ENCODE measurements at places on chromosomes 5 and 9.

- no peak for DNase-seq
Observed at GRCh38 chr5:120465436-120465961, 1.4 kb downstream of the PRR16 start.

- DNase-seq: no peak
Observed at GRCh38 chr5:122362361-122362760, 50.3 kb downstream of the SNCAIP start.

- no peak for DNase-seq
Observed at GRCh38 chr9:91084896-91085516, 276.7 kb downstream of the AUH start.

GRCh38 chr9:112754578-112754977, 4.0 kb downstream of the SNX30 start:
- DNase-seq: no peak

DNA sequence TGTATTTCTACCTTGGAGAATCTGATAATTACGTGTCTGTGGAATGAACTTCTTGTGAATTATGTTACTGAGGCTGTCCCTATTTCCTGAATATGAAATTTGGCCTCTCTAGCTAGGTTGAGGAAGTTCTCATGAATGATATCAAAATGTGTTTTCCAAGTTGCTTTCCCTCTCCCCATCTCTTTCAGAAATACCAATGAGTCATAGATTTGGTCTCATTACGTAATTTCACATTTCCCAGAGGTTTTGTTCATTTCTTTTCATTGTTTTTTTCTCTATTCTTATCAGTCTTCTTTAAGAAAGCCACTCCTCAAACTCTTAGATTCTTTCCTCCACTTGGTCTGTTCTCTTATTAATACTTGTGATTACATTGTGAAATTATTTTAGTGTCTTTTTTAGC, 923.8 kb upstream of the CDH9 start:
- DNase-seq: no peak

DNA sequence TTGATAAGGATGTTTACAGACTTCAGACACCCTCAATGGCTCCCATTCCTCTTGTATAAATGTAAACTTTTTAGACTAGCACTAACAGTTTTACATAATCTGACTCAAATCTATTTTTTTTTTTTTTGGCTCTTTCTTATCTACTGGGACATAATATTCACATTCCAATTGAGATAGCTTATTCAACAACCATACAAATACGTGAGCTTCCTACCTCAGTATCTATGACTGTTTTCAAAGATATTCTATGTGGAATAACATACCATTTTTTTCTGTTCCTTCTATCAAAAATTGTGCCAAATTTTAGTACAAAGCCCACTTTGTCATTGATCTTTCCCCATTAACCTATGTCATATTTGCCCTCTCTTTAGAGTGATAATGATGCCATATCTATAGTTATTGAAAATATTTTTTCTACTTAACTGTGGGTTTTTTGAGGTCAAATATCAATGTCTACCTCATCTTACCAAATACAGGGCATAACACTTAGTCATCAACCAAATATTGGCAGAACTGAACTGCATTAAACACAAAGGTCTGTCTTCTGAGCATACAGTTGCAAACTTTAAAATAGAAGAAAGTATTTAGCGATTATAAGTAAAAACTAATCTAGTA, 482.6 kb downstream of the PTPRD start:
- no peak for DNase-seq

- no peak for DNase-seq
Observed at GRCh38 chr9:92488681-92489550, 6.6 kb upstream of the ASPN start.

GRCh38 chr9:132381966-132382541, 24.6 kb downstream of the TTF1 start:
- DNase-seq: no peak

GRCh38 chr5:112283943-112284929, 134.8 kb downstream of the EPB41L4A start:
- no peak for DNase-seq

DNA sequence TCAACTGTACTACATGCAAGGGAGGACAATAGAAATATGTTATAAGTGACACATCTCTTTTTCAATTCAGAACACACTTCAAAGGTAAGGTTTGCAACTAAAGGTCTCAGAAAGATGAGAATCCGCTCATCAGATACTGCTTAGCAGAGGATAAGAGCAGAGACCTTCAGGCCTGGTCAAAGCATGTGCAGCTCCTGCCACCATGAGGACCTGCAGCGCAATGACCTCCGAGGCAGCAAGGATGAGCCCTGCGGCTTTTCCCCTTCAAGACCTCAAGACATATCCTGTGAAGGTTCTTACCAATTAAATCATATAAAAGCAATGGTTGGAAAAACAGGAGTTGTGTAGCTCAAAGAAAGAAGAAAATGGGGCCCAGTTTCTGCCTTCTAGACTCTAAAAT, 135.8 kb downstream of the TRIM36 start:
- no peak for DNase-seq

- DNase-seq: no peak
Observed at GRCh38 chr9:33795281-33795680, at the start of gene PRSS3. Gene PRSS3, plus strand, starts transcription at chr9:33795561. Its CDS starts 13 bp downstream, at chr9:33795574.

GRCh38 chr9:34363619-34364351, 12.9 kb downstream of the MYORG start:
- no peak for DNase-seq

DNA sequence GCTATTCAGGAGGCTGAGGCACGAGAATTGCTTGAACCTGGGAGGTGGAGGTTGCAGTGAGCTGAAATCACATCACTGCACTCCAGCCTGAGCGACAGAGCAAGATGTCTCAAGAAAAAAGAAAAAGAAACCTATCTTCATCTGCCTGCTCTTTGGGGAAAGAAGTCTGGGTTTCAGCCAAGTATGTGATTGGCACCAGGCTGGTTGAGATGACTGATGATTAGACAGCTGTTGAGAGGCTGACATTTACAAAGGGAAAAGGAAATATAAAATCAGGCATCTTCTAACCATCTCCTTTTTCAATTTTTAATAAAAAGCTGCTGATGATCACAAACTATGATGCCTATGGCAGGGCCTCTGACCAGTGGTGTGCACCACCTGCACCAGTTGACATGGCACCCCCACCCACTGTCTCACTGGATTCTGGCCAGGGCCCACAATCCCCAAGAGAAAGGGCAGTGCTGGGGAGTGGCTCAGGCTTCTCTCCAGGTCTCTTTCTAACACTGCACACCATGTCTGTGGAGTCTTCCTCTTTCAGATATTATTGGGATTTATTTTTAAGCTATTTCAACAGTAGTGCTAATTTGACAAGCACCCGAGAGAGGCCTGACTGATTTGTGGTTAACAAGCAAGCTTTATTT, 17.2 kb upstream of the C5orf15 start:
- DNase-seq: no peak

- DNase-seq: peak; percentile 64
Observed at GRCh38 chr5:179623906-179624741, 653 bp upstream of the HNRNPH1 start.

- DNase-seq: peak; percentile 72
Observed at GRCh38 chr9:81619353-81620001, 69.9 kb downstream of the TLE1 start.

- DNase-seq: no peak
Observed at GRCh38 chr5:74034733-74035132, 408.7 kb downstream of the ARHGEF28 start.

- no peak for DNase-seq
Observed at GRCh38 chr5:54212331-54212730, 98.0 kb downstream of the ARL15 start.

DNA sequence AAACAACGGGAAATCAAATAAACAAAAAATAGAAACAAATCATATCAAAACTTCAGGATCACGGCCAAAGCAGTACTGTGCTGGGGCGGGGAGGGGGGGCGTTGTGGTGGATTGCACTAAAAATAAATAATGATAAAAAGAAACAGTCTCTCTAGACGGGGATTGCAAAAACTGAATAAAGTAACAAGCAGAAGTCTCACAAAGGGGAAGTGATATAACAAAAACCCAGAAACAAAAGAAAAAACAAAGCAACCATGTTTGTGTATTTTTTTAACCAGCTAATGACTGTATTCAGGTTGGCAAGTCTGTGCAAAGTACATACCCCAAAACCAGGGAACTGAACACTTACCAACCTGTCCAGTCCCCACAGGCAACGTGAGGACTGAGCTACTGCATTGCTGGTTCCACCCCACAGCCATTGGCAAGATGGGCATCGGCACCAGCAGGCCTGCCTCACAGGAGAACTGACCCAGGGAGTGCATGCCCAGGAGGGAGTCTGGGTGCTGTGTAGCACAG, 24.1 kb downstream of the BICD2 start:
- DNase-seq: no peak

GRCh38 chr9:116115761-116116353, 37.7 kb upstream of the PAPPA start:
- peak; percentile 49 for DNase-seq

GRCh38 chr9:83220730-83221129, 157.8 kb upstream of the RASEF start:
- peak; percentile 30 for DNase-seq

DNA sequence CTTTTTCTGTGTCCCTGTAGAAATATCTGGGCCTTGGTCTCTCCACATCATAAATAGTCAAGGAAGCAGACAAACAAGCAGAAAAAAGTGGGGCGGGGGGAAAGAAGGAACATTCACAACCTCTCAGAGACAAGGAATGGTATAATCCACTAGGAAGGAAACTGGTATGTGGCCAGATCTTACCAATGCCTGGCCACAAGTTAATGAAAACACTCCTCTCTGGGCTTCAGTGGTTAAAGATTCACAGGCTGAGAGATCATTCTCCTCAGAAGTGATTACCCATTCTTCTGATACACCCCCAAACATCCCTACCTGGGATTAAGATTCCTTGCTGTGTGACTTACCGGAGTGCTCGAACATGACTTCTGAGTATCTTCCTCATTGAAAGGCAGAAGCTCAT, 290.6 kb downstream of the MARCHF11 start:
- no peak for DNase-seq

GRCh38 chr5:88876714-88877113, 6.3 kb downstream of the MEF2C start:
- DNase-seq: no peak

- no peak for DNase-seq
Observed at GRCh38 chr9:38284039-38284575, 108.4 kb upstream of the ALDH1B1 start.

- peak; percentile 44 for DNase-seq
Observed at GRCh38 chr9:113509463-113509862, 45.9 kb downstream of the RGS3 start.

DNA sequence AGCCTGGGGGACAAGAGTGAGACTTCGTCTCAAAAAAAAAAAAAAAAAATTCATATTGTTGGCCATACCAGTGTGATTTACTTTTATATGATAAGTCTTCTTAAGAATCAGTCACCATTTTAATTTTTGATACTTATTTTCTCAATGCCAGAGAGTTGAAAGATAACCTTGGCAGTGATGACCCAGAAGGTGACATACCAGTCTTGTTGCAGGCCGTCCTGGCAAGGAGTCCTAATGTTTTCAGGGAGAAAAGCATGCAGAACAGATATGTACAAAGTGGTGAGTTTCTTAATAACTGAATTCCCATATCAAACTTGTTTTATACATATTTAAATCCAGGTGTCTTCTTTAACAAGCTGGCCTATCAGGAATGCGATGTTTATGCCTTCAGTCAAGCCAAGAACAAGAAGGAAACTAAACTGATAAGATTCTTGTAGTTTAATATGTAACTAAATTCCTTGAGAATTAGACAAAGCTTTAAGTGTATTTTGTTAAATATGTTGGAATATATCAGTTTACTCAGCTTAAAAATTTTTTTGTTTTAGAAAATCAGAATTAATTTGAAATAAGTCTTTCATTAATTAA, 81.5 kb downstream of the NIPBL start:
- no peak for DNase-seq

DNA sequence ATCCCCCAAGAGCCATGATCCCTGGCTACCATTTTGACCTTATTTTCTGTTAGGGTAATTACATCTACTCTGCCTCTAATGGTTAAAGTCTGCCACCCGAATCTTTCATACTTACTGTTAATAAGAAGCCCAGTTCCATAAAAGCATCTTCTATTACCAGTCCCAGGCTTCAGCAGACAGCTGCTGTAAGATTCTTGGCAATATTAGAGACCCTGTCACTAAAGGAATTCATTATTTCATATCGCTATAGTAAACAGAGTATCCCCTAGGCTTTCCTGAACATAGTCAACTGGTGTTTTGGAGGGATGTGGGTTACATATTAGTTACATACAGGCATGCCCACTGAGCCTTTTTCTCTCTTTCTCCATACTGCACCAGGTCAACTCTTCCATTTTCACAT, 608.7 kb upstream of the SEMA6A start:
- DNase-seq: no peak

- DNase-seq: no peak
Observed at GRCh38 chr9:96567203-96567700, 52.4 kb downstream of the CDC14B start.

DNA sequence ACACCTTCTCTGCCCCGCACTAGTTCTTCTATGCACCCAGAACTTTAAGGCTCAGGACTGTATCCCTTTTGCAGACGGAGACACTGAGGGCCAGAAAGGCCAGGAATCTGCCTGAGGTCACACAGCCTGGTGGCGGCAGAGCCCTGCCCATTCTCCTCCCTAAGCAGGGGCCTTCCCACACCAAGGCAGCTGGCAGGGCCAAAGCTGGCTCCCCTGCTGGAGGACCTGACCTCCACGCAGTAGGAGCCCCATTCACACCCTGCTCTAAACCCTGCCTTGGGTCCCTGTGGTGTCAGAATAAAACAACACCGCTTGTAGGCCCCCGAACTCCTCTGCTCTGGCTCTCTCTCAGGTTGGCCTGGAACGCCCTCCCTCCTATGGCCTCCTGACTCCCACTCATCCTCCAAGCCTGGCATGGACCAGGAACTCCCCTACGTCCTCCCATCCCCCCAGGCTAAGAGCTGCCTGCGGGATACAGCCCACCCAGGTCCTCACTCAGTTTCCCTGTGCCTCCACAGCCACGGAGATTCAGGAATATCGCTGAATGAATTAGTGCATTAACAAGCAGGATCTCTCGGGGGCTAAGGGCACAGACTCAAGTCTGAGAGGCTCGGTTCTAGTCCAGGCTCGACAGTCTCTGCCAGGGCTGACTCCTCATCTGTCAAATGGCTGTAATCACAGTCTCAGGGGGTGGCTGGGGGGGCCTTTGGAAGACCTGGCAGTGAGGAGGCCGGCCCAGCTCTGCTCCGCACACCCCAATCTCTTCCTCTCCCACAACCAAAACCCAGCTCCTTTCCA, 2.8 kb downstream of the ST6GALNAC6 start:
- DNase-seq: no peak

DNA sequence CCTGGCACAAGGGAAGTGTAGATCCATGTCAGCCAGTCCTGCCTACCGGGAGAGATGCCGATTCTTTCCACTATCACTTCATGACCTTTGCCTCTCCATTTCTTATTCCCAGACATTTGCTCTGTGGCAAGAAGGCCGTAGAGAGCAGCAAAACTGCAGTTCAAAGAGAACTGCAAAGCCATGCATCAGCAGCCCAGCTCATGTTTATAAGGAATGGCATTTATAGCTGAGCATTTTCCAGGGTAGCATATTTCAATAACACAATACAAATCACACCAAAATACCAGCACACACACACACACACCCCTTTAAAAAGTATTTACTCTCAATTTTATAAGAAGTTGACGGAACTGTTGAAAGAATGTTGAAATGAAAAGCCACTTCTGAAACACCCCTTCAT, 126.7 kb upstream of the EGFLAM start:
- no peak for DNase-seq
